Mesenchymal stem cell (in vitro differentiated cells and primary cell): ENCODE measurements at places on chromosomes 1 and 21.

DNA sequence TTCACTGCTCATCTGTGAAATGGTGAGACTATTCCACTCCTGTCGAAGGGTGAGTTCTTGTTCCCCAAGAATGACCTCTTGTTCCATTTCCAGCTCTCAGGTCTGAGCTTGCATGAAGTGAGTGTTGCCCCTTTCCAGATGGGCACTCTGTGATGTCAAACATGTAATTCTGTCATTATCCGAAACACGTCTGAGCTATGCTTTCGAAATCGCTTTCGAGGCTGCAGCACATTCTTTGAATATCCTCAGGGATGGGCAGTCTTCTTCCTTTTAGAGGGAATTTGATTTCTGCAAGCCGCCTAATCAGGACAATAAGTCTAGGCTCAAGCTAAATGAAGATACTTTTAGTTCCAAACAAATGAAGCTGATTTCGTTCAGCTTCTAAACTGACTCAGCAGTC is 15.1 kb downstream of the NFASC start:
- DNase-seq = no peak
- peaks cover 7% of the 10 kb centered on the region for H3K36me3 ChIP-seq
- H3K4me3 ChIP-seq = peak overlapping the region; percentile 74
- peaks cover 38% of the 10 kb centered on the region for H3K27me3 ChIP-seq
- no peak overlapping the region for H3K27ac ChIP-seq
- H3K4me1 ChIP-seq = no peaks in the 10 kb centered on the region

- no peaks in the 10 kb centered on the region for H3K4me1 ChIP-seq
- no peaks in the 10 kb centered on the region for H3K27me3 ChIP-seq
- no peak for DNase-seq
- H3K27ac ChIP-seq = no peak overlapping the region
These were observed 73.6 kb upstream of the LYPLAL1 start for GRCh38 chr1:219100059-219100458.

DNA sequence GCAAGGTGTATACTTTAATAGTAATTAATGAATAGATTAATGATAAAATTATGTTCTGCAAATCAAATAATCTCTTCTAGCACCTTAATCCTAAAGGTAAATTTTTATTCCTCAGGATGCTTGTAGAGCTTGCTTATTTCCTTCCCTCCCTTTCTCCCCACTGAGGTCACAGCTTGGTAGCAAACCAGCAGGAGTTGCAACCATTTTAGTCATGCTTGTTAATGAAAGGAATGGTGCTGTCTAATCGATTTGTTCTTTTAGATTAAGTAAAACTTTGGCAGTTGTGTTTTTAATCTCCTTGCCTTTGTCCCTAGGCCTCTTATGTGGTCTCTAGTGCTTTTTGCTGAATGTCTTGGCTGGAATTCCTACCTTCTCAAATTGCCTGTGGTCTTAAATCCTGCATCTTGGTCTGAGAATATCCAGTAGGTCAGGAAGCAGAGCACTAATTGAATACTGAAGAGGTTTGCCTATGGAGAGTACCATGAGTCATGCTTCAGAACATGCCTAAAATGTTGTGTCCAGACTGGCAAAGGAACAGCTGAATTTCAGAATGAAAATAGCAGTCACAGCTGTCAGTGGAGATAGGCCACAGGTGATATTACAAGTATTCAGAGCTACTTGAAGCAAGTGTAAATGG is 36.3 kb upstream of the RWDD3 start:
- no peaks in the 10 kb centered on the region for H3K4me1 ChIP-seq
- no peaks in the 10 kb centered on the region for H3K27me3 ChIP-seq
- H3K4me3 ChIP-seq = no peak overlapping the region
- H3K36me3 ChIP-seq = no peaks in the 10 kb centered on the region

- no peak overlapping the region for H3K27ac ChIP-seq
- DNase-seq = no peak
- peaks cover 7% of the 10 kb centered on the region for H3K4me1 ChIP-seq
- H3K27me3 ChIP-seq = peaks cover 43% of the 10 kb centered on the region
These were observed 8.9 kb upstream of the GOLT1A start for GRCh38 chr1:204222764-204223055.

DNA sequence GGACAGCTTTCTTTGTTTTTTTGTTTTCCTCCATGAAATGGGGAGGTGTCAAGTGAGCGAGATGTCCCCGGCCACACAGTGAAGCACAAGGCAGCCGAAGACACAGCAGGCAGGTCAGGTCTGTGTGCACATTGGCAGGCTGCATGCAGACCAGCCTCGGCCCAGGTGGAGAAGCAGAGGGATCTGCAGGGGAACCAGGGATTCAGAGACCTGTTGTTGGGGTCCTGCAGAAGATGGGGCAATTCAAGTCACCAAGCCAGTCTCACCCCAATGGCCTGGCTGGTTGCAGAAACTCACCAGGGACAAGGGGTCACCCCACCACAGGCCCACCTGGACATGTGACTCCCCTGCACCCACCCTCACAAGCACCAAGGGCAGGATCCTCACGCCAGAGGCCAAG is 4.0 kb upstream of the ABCG1 start:
- H3K27me3 ChIP-seq = peaks cover 51% of the 10 kb centered on the region
- H3K36me3 ChIP-seq = no peaks in the 10 kb centered on the region
- peaks cover 14% of the 10 kb centered on the region for H3K4me1 ChIP-seq

DNA sequence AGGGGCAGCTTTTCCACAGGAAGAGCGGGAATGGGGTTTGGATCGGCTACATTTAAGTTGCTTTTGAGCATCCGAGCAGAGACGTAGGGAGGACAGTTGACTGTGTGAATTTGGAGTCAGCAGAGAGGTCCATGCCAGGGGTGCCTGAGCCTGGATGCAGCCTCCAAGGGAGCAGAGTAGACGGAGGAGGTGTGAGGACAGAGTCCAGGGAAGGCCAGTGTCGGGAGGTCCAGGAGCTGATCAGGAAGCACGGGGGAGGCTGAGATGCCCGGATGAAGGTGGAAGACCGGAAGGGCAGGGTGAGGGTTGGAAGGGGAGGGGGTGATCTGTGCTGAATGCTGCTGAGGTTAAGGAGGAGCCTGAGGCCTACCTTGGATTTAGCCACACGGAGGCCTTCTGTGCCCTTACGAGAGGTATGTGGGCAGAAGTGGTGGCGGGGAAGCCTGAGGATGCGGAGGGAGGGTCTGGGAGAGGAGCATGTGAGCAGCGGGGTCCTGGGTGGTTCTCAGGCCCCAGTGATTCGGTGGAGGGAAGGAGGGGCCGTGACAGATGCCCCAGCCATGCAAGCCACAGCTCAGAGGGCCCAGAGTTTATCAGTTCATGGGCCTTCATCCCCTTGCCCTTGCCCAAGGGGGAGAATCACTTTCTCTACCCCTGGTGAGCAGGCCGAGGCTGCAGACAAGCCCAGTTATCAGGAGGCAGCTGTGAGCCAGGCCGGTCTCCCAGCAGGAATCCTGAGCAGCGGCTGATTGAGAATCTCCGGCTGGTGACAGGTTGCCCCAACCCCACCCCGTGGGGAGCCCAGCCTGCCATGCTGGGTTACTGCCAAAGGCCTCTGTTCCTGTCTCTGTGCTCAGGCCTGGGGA is 54.0 kb upstream of the ACTL8 start:
- H3K4me3 ChIP-seq = no peak overlapping the region
- peaks cover 19% of the 10 kb centered on the region for H3K27me3 ChIP-seq
- H3K36me3 ChIP-seq = peaks cover 7% of the 10 kb centered on the region
- no peak for DNase-seq
- H3K27ac ChIP-seq = no peak overlapping the region

- no peaks in the 10 kb centered on the region for H3K27me3 ChIP-seq
- no peak for DNase-seq
- H3K36me3 ChIP-seq = no peaks in the 10 kb centered on the region
- no peak overlapping the region for H3K27ac ChIP-seq
These were observed 36.8 kb downstream of the MAP10 start for GRCh38 chr1:232841823-232842565.

DNA sequence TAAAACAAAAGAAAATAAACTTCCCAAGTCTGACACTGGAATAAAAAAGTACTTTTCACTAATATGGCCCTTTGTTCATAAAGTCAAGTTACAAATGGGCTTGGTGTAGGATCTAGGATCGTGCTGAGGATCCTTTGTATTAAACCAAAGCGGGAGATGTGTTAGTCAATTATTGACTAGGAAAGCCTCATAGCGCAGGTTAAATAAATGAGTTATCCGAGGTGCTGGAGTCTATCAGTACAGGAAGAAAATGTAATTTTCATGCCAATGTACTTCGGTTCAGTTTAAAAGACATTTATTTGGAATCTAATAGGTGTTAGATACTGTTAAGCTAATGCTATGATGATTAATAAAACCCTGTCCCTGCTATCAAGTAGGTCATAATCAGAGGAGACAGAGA is 101.8 kb downstream of the TNR start:
- H3K4me1 ChIP-seq = no peaks in the 10 kb centered on the region
- H3K4me3 ChIP-seq = no peak overlapping the region
- no peaks in the 10 kb centered on the region for H3K27me3 ChIP-seq
- no peaks in the 10 kb centered on the region for H3K36me3 ChIP-seq

GRCh38 chr1:22803833-22804232 is 93.2 kb downstream of the EPHB2 start:
- peaks cover 27% of the 10 kb centered on the region for H3K4me1 ChIP-seq
- no peak overlapping the region for H3K4me3 ChIP-seq
- H3K36me3 ChIP-seq = no peaks in the 10 kb centered on the region
- H3K27me3 ChIP-seq = no peaks in the 10 kb centered on the region
- no peak for DNase-seq
- no peak overlapping the region for H3K27ac ChIP-seq

GRCh38 chr1:115289940-115290339 is 48.1 kb downstream of the NGF start:
- H3K27me3 ChIP-seq = no peaks in the 10 kb centered on the region
- H3K36me3 ChIP-seq = peaks cover 3% of the 10 kb centered on the region
- no peak for DNase-seq
- H3K27ac ChIP-seq = no peak overlapping the region
- H3K4me3 ChIP-seq = no peak overlapping the region
- H3K4me1 ChIP-seq = no peaks in the 10 kb centered on the region

DNA sequence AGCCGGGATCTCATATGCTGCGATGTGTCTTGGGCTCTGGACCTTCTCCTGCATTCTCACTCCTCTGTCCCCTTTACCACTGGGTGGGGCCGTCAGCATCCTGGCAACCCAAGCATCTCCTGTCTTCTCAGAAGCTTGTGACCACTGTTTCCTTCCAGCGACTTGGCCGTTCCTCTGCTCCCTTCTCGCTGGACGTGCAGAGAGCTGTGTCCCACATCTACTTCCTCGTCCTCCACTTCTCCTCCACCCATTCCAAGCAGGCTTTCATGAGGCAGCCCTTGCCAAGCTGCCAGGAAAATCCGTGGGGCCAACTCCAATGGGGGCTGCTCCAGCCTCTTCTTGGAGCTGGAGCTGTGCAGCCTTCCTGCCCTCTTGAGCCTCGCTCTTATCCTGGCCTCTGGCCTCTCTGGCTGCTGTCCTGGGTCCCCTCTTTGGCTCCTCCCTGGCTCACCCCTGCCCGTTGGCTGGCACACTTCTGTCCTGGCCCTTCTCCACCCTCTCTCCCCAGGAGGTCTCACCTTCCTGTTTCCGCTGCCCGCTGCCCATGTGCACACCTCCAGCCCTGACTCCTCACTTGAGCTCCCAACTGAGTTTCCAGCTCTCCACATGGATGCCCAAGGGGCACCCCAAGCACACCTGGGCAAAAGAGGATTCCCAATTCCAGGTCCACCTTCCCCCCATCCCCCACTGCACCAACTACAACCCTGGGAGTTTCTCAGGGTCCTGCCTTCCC is 8.7 kb downstream of the FAM131C start:
- H3K27ac ChIP-seq = no peak overlapping the region
- DNase-seq = no peak
- no peak overlapping the region for H3K4me3 ChIP-seq
- peaks cover 23% of the 10 kb centered on the region for H3K4me1 ChIP-seq
- no peaks in the 10 kb centered on the region for H3K36me3 ChIP-seq

- H3K36me3 ChIP-seq = no peaks in the 10 kb centered on the region
- no peak overlapping the region for H3K27ac ChIP-seq
- no peaks in the 10 kb centered on the region for H3K27me3 ChIP-seq
- DNase-seq = no peak
- H3K4me3 ChIP-seq = no peak overlapping the region
These were observed 39.9 kb downstream of the RGL1 start for GRCh38 chr1:183844806-183845205.

DNA sequence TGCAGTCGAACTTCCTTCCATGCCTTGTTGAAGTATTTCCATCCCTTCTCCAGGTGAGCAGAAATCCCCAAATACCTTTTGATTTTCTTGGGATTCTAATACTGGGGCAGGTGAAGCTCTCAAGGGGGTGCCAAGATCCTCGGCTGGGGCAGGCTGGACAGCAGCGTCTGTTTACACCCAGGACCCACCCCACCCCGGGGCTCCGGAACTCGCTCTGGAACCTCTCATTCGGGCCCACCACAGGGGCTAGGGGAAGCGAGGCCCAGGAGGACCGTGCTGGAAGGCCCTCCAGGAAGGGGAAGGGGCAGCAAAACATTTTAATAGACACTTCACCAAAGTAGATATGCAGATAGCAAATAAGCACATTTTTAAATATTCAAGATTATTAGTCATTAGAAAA is 161.9 kb upstream of the GORAB start:
- H3K27ac ChIP-seq = no peak overlapping the region
- H3K4me3 ChIP-seq = no peak overlapping the region
- no peak for DNase-seq

GRCh38 chr1:240304466-240304865 is 212.8 kb downstream of the FMN2 start:
- H3K36me3 ChIP-seq = peaks cover 4% of the 10 kb centered on the region
- DNase-seq = no peak

- H3K4me3 ChIP-seq = no peak overlapping the region
- no peak overlapping the region for H3K27ac ChIP-seq
- no peaks in the 10 kb centered on the region for H3K4me1 ChIP-seq
- DNase-seq = no peak
These were observed 65.8 kb downstream of the LMO4 start for GRCh38 chr1:87394513-87394912.

DNA sequence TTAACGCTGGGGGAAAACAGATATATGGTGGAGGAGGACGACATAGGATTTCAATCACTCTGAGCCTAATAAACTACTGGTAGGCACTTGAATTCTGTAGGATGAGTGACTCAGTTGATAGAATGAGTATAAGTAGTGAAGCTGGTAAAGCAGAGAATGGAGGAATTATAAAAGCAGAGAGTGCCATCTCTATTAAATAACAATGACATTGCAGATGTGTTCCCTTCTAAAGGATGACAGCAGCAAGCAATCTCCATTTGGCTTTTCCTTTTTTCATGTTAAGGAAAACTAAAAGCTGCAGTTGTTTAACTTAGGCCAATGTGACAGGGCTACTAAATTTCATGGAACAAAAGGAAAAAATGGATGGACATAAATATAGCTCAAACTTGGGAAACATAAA is 17.5 kb downstream of the ZBTB8OS start:
- no peaks in the 10 kb centered on the region for H3K4me1 ChIP-seq
- no peaks in the 10 kb centered on the region for H3K27me3 ChIP-seq
- DNase-seq = no peak
- no peak overlapping the region for H3K27ac ChIP-seq
- H3K36me3 ChIP-seq = peaks cover 29% of the 10 kb centered on the region
- H3K4me3 ChIP-seq = no peak overlapping the region
